Urothelium cell line (cell line): ENCODE measurements at places on chromosomes 4 and X.

DNA sequence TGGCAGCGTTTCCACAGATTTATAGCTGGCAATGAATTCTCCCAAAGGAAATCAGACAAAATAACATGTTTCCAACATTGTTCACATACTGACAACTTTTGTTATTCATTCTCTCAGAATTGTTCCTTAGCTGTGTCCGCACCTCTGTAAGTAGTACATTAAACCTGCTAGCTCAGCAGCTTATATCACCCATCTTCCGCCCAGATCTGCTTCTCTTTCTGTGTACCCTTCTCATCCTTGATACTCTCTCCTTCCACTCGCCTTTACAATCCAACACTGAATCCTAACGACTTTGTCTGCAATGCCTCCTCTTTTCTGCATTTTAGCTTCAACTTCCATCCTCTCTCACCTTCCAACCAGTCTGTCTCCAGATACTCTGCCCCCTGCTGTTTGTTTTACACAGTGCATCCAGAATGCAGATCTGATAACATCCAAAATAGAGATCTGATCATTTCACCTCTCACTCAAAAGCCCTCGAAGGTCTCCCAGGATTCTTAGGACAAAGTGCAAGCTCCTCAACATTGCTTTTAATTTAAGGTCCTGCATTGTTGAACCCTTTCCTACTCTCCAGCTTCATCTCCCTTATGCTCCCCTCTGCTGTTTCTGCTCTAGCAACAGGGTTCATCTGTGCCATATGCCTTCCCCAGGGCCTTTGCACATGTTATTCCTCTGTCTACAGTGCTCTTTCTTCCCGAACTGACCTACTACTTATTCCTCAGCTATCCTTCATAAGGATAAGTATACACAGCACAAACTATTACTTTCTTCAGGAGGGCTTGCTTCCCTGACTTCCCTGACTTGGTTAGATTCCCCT lies 67.3 kb upstream of the VBP1 start:
- DNase-seq, result no peak

GRCh38 chr4:169229571-169230028 lies 41.2 kb downstream of the SH3RF1 start:
- peak; percentile 74 for DNase-seq

- no peak for DNase-seq
Measured at GRCh38 chr4:7763788-7764187, 175.9 kb downstream of the AFAP1 start.

DNA sequence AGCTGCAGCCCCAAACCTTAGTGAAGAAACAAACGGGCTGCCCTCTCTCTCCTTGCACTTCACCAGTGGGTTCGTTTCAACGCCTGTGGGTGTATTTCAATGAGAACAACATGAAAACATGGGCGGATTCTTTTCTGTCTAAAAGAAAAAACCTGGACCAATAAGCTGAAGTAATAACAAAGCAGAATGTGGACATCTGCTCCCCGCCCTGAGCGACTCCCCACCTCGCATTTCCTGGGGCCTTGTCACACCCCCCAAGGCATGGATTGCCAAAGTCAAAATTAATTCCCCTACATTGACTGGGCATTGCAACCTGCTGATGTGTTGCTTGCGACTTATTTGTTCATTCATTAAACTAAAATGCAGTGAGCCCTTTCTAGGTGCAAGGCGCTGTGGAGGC lies 142.9 kb downstream of the BCOR start:
- DNase-seq, result no peak

DNA sequence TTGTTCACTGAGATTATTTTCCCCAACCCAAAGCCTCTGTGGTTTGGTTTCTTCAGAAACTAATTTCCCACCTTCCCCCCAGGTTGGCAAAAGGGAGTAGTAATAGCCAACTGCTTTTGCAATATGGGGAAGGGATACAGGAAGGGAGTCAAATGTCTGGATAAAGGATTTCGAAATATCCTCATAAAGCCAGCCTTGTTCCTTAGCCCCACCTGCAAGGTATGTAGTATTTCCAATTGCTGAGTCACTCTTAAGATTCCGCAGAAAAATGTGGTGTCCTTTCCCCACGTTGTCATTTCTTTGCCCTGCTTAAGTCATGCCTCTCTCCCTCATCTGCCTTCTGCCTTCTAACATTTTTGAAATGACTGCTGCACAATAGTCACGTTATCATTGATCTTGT lies 138.8 kb upstream of the DCAF8L1 start:
- peak; percentile 13 for DNase-seq

DNA sequence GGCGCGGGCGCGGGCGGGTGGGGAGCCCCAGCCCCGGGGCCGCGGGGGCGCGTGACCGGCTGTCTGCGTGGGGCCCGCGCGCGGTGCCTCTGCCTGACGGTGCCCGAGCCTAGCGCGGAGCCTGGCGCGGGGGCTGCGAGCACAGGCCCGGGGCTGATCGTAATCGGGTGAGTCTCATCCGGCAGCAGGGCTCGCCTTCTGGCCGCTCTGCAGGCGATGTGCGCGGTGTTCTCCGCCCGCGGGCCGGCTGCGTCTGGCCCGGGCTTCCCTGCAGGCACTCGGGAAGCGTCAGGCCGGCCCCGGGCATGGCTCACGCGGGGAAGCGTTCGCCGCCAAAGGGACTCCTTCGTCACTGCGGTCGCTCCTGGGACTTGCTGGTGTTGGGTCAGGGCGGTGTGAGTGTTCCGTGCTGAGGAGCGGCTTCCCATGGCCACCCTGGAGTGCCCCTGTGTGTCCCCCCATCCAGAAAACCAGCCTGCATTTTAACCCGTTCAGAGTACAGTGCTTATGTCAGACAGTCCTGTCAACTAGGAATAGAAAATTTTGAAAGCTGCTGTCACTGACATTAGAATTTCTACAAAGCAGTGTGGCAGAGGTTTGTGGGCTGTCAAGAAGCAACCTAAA lies 40.6 kb downstream of the FAM149A start:
- peak; percentile 63 for DNase-seq

DNA sequence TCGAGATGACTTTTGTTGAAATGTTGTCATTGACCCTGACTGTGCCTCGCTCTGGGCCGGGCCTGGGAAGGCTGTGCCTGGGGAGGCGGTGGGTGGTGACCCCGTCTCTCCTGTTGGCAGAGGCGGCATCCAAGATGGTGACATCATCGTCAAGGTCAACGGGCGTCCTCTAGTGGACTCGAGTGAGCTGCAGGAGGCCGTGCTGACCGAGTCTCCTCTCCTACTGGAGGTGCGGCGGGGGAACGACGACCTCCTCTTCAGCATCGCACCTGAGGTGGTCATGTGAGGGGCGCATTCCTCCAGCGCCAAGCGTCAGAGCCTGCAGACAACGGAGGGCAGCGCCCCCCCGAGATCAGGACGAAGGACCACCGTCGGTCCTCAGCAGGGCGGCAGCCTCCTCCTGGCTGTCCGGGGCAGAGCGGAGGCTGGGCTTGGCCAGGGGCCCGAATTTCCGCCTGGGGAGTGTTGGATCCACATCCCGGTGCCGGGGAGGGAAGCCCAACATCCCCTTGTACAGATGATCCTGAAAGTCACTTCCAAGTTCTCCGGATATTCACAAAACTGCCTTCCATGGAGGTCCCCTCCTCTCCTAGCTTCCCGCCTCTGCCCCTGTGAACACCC lies 36.4 kb downstream of the HTRA3 start:
- no peak for DNase-seq

GRCh38 chr4:121720109-121720508 lies 23.3 kb upstream of the ANXA5 start:
- peak; percentile 38 for DNase-seq
